ENCODE measurements at places on chromosomes 5 and 9. TPM values are rescaled to one million over a fixed set of nuclear protein-coding genes. Genes with fewer than 3 reads are reported as not detected.

- DNase-seq = peak; percentile 3
These were observed 257.9 kb downstream of the SGCD start for GRCh38 chr5:156584871-156585270.

Gene PPP1R2B
- total RNA-seq = not detected

Gene SCGB3A1
- not detected for total RNA-seq

Gene AJM1
- 1.8 TPM for total RNA-seq

Gene ZNF879
- total RNA-seq = 13.7 TPM

Gene DNAI1
- total RNA-seq = 13.2 TPM

DNA sequence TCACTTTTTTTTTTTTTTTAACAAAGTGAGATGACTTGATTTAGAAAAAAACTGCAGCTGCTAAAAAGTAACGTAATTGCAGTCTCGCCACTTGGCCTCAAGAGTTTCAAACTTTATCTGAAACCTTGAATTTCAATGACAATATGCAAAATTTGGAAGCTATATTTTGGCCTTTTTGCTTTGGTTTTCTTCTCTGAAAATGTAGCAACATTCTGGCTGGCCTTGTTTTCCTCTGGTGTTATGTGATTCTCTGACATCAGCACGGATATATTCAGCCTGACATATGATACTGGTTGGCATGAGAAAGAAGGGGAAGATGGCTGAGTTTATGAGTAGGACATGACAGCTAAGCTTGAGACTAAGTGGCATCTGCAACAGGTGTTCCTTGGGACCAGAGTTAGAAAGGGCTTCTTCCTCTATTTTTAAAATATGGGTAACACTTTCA is 136.5 kb downstream of the MEF2C start:
- no peak for DNase-seq

GRCh38 chr5:95081982-95082381 is 202.9 kb downstream of the MCTP1 start:
- DNase-seq = no peak

- no peak for DNase-seq
These were observed 9.0 kb downstream of the CCDC69 start for GRCh38 chr5:151214614-151215545.

Gene DMRT3
- total RNA-seq = not detected

Gene UNC13B
- 21.1 TPM for total RNA-seq

DNA sequence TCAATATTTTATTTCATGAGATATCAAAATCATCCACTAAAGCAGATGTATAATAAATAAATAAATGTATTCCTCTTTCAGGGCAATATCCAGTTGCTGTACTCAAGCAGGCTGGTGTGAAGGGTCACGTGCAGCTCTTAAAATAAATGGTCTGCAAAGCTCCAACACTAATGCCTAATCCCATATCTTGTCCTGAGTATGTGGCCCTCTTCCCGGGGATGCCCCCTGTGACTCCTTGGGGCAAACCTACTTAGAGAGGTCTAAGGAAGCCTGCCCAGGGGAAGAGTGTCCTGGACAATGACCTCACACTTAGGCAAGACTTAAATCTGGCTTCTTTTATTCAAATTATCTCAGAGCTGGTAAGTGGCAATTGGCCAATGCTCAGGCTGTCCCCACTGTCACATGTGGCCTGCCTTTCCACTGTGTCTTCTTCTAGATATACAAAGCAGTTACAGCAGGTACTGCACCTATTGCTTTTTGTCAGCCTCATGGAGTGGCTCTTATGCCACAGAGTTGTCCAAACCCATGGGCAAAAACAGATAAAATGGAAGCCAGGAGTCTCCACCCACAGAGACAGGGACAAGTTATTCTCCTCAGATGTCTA is 55.3 kb downstream of the SEMA5A start:
- no peak for DNase-seq

GRCh38 chr9:90070931-90071660 is 466.3 kb downstream of the GADD45G start:
- DNase-seq = no peak

DNA sequence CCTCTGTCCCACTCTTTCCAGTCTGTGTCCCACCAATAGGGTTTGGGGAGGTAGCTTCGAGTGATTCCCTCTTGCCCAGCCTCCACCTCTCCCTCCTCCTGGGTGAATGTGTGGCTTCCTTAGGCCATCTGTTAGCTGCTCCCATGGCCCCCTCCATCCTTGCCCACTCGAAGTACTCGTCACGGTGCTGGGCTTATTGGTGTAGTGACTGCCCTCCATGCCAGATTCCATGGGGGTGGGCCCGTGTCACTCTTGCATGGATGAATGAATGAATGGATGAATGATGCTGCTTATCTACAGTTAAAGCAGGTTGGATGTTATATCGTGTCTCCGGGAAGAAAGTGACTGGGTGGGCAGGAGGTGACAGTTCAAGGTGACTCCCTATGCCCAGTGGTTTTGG is 19.1 kb downstream of the HMCN2 start:
- DNase-seq = no peak

Gene PDZD2
- total RNA-seq = 28.5 TPM

DNA sequence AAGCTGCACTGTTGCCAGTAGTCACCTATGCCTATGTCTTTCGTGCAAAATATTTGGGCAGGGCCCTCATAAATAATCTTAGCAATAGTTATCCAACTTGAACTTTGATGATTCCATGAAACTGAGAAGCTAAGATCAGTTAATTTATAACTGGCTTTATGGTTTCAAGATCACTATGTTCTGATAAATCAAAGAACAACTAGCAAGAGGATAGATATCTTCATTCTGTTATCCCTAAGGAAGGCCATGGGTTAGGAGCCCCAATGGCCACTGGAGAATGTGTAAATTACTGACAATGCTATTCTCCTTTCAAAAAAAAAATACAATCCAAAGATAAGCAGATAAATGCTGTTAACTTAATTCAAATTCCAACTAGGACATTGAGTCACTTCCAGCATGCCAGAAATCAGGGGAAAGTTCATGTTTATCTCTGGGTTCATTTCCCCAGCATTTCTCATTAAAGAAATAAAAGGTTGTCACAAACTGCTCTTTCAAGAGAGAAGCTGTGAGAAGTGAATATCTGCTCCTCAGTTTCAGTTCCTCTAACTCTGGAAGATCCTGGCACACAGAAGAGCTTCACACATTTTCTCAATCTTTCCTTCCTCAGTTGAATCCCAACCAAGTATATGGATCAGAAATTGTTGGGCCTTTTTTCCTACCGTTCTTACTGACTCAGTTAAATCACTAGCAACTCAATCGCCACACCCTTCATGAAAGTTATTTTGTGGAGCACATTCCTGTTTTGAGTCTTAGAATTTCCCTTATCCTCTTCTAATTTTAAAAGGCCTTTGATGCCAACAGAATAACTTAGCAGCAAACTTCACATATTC is 59.6 kb upstream of the SLC1A1 start:
- no peak for DNase-seq

Gene PCDHAC2
- total RNA-seq = 34.8 TPM

Gene ZBTB5
- total RNA-seq = 21.4 TPM

Gene PAIP2
- 78.7 TPM for total RNA-seq

Gene CARTPT
- not detected for total RNA-seq

GRCh38 chr5:83396662-83397061 is 74.9 kb upstream of the VCAN start:
- no peak for DNase-seq

Gene DOCK8
- 1.8 TPM for total RNA-seq

- peak; percentile 34 for DNase-seq
These were observed 47.8 kb downstream of the ARHGAP26 start for GRCh38 chr5:142817949-142818431.

DNA sequence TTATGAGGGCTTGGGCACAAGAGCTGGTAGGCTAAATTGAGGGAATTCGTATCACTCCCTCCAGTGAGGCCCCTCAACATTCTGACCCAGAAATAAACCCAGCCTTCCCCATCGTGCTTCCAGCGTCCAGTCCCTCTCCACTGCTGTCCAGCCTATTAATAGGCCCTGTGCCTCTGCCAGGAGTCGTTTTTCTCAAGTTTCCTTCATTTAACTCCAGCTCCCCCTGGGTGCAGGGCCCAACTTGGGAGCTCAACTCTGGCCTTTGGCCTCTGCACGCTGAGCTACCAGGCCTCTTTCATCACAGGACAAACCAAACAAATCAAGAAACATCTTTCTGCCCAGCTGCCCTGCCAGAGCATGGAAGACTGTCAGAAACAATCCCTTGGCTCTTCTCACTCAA is 10.0 kb downstream of the HBEGF start:
- no peak for DNase-seq

- DNase-seq = no peak
These were observed 36.9 kb downstream of the ACTBL2 start for GRCh38 chr5:57445705-57446037.

DNA sequence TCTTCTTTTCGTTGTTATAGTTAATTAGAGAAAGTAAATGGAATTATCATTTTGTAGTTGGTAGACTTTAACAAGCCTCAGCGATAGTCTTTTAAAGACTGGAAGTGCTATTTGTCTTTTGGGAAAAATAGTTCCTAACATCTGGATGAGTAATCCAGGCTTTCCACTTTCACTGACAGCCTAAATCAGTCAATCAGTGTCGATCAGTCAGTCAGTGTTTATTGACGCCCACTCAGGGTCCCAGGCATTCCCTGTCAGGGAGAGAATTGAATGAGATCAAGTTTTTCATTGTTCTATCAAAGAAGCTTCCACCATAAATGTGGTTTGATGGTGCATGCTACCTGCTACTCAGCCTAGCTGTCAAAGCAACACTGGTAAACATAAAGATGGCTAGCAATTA is 2.6 kb downstream of the ABL1 start:
- DNase-seq = no peak

All from cerebellum (tissue), 4 donors.